Transverse colon (tissue), 4 donors: ENCODE measurements at places on chromosomes 4 and X. TPM values are rescaled to one million over a fixed set of nuclear protein-coding genes. Genes with fewer than 3 reads are reported as not detected.

MAGEC2 gene
- total RNA-seq: not detected

CFAP99 gene
- 0.32 TPM for total RNA-seq

HPSE gene
- total RNA-seq: 5.2 TPM

PPM1K gene
- total RNA-seq: 7.6 TPM

RNF175 gene
- 0.96 TPM for total RNA-seq

ABCD1 gene
- total RNA-seq: 18.3 TPM

KLF8 gene
- 2.3 TPM for total RNA-seq

TLR7 gene
- total RNA-seq: not detected

SPANXN3 gene
- not detected for total RNA-seq

SSR4 gene
- 16.1 TPM for total RNA-seq

S100G gene
- not detected for total RNA-seq

ZNF518B gene
- 3.2 TPM for total RNA-seq

EVC gene
- total RNA-seq: 45.8 TPM

SLC9A7 gene
- total RNA-seq: 29.2 TPM

DHX15 gene
- 181 TPM for total RNA-seq

ANXA3 gene
- total RNA-seq: 43.7 TPM

KCND1 gene
- total RNA-seq: not detected

GPR82 gene
- 0.79 TPM for total RNA-seq

KDM5C gene
- 124 TPM for total RNA-seq

VEGFD gene
- 3.0 TPM for total RNA-seq

MTMR8 gene
- 11.2 TPM for total RNA-seq

SERTM2 gene
- 1.1 TPM for total RNA-seq

ELOVL6 gene
- total RNA-seq: 25.9 TPM

ANKRD50 gene
- 14.9 TPM for total RNA-seq

ARHGEF9 gene
- 29.9 TPM for total RNA-seq

SYTL4 gene
- 41.5 TPM for total RNA-seq

GNRHR gene
- not detected for total RNA-seq

NAA11 gene
- not detected for total RNA-seq

CXorf65 gene
- not detected for total RNA-seq

DCAF12L2 gene
- total RNA-seq: not detected

TKTL2 gene
- total RNA-seq: 0.48 TPM

SMR3B gene
- total RNA-seq: not detected
